Uterine smooth muscle cell (primary cell): ENCODE measurements at places on chromosomes 12 and 14. TPM values are rescaled to one million over a fixed set of nuclear protein-coding genes. Genes with fewer than 3 reads are reported as not detected.

PRR13 gene
- total RNA-seq: 25.2 and 26.2 TPM in 2 replicates

BEST3 gene
- total RNA-seq: 0.12 TPM in 1 of 2 replicates, not detected in the other

IL31 gene
- total RNA-seq: not detected in 2 replicates

NACA gene
- 1,021 and 1,089 TPM in 2 replicates for total RNA-seq

KRT73 gene
- not detected in 2 replicates for total RNA-seq

TEAD4 gene
- total RNA-seq: 5.3 and 6.4 TPM in 2 replicates

GLIPR1L1 gene
- not detected in 2 replicates for total RNA-seq

SLC5A8 gene
- not detected in 2 replicates for total RNA-seq

AGAP2 gene
- 0.33 and 0.87 TPM in 2 replicates for total RNA-seq

HCAR2 gene
- total RNA-seq: not detected in 2 replicates

BCL2L14 gene
- total RNA-seq: not detected in 2 replicates

RNASE13 gene
- total RNA-seq: not detected in 2 replicates

SDR9C7 gene
- not detected in 2 replicates for total RNA-seq

RBP5 gene
- 0.12 TPM in 1 of 2 replicates, not detected in the other for total RNA-seq

EML5 gene
- total RNA-seq: 0.11 and 0.50 TPM in 2 replicates

TAS2R46 gene
- 2.6 and 4.8 TPM in 2 replicates for total RNA-seq

CDH24 gene
- total RNA-seq: 6.1 and 12.2 TPM in 2 replicates

POTEG gene
- not detected in 2 replicates for total RNA-seq

TBX5 gene
- 0.11 and 0.12 TPM in 2 replicates for total RNA-seq

AQP2 gene
- total RNA-seq: not detected in 2 replicates

ACVRL1 gene
- 9.8 and 12.5 TPM in 2 replicates for total RNA-seq

TPPP2 gene
- not detected in 2 replicates for total RNA-seq

DBX2 gene
- not detected in 2 replicates for total RNA-seq

KRR1 gene
- total RNA-seq: 37.5 and 59.7 TPM in 2 replicates

E2F7 gene
- 26.4 and 32.6 TPM in 2 replicates for total RNA-seq

ZNF605 gene
- total RNA-seq: 13.9 and 15.3 TPM in 2 replicates

HAL gene
- under 0.01 TPM in 1 of 2 replicates, not detected in the other for total RNA-seq

RNASE3 gene
- total RNA-seq: not detected in 2 replicates

A2ML1 gene
- not detected in 2 replicates for total RNA-seq
